ENCODE measurements at places on chromosomes 11 and 22.
A peak's percentile ranks its signal among the peaks of the same experiment; 100 is the strongest.

DNA sequence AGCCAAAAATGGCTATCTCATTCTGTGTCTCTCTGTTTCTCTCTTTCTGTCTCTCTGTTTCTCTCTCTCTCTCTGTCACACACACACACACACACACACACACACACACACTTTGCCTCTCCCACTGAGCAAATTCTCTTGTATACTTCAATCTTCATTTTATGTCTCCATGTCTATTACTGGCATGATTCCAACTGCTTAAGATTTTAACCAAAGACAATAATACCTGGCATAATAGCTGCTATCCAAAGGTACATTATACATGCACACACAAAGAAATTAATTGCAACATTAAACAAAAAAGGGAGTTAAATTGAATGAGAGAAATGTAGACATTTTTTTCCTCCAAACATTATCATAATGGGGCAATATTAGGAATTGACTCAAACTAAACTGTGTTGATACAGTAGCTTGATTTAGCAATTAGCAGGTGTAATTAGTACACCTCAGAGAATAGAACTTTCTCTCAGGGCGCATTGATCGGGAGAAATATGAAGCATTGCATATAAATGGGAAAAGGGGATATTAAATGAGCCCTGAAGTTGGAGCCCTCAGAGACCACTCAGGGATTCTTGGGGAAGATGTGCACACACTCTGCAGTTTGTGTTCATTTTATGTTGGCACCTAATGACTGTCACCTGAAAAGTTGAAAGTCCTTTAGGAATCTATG, 17.4 kb upstream of the SLC1A2 start:
- DNase-seq, result no peak

DNA sequence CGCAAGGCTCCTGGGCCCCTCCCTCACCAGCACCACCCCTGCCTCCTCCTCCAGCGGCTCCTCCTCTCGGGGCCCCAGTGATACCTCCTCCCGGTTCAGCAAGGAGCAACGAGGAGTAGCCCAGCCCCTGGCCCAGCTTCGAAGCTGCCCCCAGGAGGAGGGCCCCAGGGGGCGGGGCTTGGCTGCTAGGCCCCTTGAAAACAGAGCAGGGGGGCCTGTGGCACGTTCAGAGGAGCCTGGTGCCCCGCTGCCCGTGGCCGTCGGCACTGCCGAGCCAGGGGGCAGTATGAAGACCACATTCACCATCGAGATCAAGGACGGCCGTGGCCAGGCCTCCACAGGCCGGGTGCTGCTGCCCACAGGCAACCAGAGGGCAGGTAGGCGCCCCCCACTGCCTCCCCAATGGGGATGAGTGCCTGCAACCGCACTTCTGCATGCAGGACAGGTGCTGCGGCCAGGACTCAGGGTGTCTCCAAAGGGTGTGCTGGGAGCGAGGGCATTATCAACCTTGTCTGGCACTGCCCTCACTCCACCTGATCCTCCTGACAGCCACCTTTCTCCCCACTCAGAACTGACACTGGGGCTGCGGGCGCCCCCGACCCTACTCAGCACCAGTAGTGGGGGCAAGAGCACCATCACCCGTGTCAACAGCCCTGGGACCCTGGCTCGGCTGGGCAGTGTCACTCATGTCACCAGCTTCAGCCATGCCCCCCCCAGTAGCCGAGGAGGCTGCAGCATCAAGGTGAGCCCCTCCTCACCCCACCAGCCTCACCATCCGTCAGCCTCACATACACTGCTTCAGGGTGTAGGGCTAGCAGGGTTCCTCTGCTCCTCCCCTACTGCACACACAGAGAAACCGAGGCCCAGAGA, 10.2 kb downstream of the SMTN start:
- DNase-seq, result no peak

- peak; percentile 9 for DNase-seq
These were observed 153.9 kb upstream of the ZC3H12C start for GRCh38 chr11:109939166-109939810.

DNA sequence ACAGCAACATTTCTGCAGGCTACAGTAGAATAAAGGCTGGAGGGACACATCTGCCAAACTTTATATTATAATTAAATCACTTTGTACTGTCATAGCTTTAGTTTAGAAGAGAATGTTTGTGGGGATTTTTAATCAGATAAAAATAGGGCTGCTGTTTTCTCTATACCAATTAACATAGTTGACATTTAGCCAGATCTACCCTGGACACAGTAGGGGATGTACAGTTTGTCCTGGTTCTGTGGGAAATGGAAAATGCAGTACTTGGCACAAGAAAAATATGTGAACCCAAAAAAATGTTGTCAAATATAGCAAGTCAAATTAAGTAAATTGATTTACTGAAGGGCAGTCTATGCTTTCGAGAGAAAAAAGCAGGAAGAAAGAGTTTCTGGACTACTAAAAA, 20.8 kb upstream of the PICALM start:
- no peak for DNase-seq

DNA sequence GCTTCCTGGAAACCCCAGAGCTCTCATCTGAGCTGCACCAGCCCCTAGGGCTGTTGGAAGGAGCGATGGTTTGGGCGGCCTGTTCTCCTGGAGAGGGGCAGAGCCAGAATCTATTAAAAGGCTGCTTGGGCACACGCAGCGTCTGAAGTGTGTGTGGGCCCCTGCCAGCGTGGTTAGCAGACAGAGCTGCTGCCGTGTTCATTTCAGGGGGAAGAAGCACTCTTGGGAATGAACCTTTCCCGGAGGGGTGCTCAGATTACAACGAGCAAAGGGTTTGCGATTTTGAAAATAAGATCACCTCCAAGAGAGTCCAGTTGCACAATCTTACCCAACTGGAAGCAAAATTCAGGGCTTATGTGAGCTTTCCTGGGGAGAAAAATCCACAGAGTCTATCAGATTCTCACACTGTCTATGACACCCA, 12.9 kb downstream of the ANO1 start:
- DNase-seq, result no peak

DNA sequence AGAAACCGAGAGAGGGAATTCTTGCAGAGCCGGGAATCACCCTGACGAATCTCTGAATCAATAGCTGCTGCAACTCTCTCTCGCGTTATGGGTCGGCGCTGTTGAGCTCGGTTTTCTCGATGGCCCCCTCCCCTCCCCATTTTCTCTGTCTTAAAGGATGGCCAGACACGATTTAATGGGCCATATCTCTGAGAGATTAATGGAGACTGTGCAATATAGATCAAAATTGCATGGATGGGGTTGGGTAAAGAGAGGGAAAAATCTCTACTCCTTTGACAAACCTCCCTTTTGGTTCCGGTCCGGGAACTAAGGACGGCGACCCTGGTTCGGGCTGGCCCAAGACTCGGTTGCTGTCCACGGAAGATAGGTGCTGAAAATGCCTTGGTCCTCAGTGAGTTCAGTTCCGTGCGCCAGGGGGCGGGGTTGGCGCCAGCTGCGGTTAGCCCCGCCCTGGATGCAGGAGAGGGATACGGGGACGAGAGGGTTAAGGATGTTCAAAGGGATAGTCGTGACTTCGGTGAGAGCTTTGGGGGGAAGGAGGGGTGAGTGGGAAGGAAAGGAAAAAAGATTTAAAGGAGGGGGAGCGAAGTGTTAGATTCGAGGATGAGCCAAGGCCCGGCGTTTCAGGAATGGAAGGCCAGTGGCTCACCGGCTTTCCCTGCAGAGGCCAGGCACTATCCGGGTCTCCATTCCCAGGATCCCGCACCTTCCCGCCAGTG, 103.6 kb upstream of the HSD17B12 start:
- DNase-seq, result no peak

- DNase-seq, result no peak
These were observed 77.8 kb downstream of the UBASH3B start for GRCh38 chr11:122733318-122733717.

- DNase-seq, result no peak
These were observed 21.6 kb upstream of the SPON1 start for GRCh38 chr11:13940907-13941256.

DNA sequence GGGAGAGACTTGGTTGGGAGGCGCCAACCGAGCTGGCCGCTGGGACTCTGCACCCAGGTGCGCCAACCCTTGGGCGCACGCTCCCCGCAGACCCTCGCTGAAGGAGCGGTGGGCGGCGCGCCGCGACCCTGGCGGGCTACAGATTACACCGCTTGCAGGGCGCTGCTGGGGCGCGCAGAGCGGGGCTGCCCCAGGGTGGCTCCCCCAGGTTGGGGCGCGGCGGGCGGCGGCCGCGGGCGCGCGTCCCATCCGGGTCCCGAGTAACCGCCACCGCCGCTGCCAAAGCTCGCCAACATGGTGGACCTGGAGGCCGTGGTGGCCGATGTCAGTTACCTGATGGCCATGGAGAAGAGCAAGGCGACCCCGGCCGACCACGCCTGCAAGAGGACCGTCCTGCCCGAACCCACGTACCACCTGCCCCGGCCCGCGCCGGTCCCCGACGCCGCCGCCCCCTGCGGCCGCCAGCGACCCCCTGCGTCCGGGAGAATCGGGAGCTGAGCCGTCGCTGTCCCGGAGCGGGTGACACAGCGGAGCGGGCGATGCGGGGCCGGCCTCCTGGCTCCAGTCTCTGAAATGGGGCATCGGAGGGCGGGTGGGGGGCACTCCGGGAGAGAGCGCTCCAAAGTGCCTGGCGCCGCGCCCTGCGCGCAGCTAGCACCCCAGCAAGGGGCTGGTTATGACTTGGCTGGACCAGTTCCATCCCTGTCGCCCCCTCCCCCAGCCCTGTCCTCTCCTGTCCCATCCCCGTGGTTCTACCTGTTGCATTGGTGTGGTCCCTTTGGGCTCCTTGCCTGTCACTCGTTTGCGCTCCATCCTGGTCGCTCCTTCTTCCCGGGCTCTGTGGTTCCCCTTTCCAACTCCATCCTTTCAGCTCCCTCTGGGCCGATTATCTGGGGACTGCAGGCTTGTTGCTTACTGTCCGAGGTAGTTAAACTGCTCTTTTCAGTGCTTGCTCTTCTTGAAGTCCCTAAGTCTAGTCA, 143.3 kb upstream of the GRK3 start:
- no peak for DNase-seq
